ENCODE measurements at places on chromosomes 11 and 22.

- DNase-seq, result no peak
Observed at GRCh38 chr11:112983887-112984286, 22.7 kb downstream of the NCAM1 start.

DNA sequence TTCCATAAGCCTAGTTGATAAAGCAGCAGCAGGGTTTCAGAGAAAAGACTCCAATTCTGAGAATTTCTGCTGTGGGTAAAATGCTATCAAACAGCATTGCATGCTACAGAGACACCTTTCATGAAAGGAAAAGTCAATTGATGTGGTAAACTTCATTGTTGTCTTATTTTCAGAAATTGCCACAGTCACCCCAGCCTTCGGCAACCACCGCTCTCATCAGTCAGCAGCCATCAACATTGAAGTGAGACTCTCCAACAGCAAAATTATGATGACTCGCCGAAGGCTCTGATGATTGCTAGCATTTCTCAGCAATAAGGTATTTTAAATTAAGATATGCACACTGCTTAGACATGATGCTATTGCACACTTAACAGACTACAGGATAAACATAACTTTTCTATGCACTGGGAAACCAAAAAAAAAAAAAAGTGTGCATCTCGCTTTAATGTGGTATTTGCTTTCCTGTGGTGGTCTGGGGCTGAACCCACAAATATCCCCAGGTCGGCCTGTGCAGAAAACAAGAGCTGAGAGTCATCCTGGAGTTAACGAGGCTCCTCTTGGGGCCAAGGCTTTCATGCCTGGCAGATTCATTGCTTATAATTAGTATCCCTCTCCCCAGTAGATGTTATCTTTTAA is 192.1 kb downstream of the CTTN start:
- no peak for DNase-seq

DNA sequence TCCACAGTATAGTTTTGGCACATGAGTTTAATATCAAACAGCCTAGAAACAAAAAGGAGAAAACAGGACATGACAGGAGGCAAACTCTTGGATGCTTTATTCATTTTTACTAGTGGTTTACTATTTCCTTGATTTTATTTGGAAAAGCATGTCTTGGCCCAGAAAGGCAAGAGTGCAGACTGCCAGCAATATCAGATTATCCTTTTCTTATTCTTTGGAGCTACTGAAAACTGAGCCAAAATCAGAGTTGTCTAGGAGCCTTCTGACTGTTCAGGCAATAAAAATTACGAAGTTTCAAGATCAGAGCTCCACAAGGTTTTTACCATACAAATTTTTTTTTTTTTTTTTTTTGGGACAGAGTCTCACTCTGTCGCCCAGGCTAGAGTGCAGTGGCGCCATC is 16.0 kb downstream of the CELF1 start:
- DNase-seq, result no peak

GRCh38 chr11:62133328-62134065 is 9.7 kb downstream of the INCENP start:
- DNase-seq, result no peak

- no peak for DNase-seq
Observed at GRCh38 chr11:105135883-105136282, 3.7 kb downstream of the CARD18 start.

DNA sequence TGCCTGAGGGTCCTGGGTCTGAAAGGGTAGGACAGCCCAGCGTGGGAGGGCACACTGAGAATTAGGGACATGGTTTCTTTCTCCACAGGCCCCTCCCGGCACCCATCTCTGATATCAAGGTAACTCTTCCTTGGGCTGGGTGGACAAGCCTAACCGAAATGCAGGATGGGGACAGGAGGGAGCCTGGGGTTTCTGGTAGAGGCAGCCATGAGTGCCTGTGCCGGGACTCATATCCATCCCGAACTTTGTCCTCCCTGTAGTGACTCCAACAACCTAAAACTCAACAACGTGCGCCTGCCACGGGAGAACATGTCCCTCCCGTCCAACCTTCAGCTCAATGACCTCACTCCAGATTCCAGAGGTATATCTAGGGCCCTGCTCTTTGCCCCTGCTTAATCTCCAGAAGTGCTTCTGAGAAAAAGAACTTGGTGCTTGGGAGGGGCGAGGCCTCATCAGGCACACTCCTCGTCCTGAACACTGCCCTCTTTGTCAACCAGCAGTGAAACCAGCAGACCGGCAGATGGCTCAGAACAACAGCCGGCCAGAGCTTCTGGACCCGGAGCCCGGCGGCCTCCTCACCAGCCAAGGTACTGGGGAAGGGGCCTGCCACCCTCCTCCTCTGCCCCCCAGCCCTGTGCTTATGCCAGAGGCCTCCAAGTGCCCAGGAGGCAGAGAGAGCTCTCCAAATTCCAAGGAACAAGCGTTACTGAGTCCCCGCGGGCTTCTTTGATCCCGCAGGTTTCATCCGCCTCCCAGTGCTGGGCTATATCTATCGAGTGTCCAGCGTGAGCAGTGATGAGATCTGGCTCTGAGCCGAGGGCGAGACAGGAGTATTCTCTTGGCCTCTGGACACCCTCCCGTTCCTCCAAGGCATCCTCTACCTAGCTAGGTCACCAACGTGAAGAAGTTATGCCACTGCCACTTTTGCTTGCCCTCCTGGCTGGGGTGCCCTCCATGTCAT is 3.1 kb downstream of the TMEM25 start:
- DNase-seq, result no peak

GRCh38 chr11:86214710-86215109 is 29.8 kb upstream of the EED start:
- DNase-seq, result no peak

- peak; percentile 71 for DNase-seq
Observed at GRCh38 chr11:35725885-35726284, 63.3 kb downstream of the TRIM44 start.

DNA sequence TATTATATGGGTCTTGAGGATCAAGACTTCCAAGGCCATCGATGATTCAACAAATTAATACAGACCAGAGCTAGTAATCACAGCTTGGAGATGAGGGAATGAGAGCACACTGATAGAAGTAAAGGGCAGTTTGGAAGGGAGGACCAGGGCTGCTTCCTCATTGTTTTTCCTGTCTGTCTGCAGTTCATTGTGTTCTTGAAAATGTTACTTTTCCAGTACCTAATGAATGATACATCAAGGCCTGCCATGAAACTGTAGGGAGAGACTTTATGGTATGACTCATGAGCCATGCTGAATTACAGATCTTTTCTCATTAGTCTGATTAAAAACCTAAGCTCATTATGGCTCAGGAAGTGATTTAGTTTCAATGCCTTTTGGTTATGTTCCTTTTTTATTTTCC is 855.6 kb downstream of the KCNA4 start:
- DNase-seq, result peak; percentile 26

DNA sequence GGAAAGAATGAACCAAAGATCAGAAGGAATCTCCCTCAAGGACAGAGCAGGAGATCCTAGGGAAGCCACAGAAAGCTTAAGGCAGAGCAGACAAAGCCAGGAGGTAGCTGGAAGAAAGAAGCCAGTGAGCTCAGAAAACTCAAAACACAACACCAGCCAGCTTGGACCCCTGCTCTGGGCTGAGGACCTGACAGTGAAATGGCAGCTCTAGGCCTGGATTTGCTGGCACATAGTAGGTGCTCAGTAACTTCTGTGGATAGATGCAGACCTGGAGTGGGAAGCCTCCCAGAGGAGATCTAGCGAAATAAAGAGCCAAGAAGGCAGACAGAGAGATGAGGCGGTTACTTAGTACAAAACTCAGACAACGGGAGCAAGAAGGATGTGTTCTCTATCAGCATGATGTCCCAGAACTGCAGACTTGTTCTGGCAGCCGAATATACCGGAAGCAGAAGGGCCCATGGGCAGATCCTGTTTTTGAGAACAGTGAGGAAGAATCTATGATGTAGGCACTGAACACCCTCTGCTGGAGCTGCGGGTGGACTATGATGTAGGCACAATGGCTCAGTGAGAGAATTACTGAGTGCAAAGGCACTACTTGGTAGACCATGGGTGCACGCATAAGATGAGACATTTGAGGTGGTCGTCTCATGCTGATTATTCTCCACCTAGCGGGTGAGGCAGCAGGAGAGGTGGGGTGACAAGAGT is 4.8 kb downstream of the ROBO4 start:
- DNase-seq, result no peak

DNA sequence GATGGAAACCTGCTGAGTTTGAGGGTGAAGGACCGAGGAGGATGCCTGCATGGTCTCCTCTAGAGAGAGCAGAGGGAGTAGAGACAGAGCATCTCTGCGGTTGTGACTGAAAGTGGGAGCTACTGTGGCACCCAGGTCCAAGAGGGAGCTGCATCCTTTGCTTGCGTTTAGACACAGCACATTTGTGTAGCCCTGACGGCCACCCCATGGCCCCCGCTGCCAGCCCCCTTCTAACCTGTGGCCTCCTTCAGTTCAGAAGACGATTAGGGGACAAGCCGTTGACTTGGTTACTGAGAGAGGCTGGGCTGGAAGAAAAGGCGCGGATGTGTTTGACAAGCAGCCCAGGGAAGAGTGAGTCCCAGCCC is 690.9 kb downstream of the BRD1 start:
- no peak for DNase-seq

- DNase-seq, result no peak
Observed at GRCh38 chr22:26215736-26216135, 46.5 kb downstream of the SEZ6L start.

- DNase-seq, result no peak
Observed at GRCh38 chr22:31340765-31341247, 5.3 kb downstream of the PATZ1 start.

DNA sequence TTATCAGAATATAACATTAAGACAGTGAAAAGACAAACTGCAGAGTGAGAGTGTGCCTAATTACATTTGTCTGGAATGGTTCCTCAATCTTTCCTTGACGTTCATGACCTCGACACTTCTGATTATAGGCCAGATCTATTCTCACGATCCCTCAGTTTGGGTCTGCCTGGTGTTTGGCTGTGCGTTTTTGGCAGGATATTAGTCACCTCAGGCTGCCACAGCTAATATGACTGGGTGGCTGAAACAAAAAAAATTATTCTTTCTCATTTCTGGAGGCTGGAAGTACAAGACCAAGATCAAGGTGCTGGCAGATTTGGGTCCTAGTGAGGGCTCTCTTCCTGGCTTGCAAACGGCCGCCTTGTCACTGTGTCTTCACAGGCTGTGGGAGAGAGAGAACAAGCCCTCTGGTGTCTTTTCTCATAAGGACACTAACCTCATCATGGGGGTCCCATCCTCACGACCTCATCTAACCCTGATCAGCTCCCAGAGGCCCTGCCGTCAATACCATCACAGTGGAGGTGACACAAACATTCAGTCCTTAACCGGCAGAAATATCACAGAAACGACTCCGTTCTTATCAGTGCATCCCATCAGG is 23.2 kb downstream of the IFITM10 start:
- no peak for DNase-seq

Measured in HCEC 1CT (cell line).